ENCODE measurements at places on chromosomes 4 and X.

DNA sequence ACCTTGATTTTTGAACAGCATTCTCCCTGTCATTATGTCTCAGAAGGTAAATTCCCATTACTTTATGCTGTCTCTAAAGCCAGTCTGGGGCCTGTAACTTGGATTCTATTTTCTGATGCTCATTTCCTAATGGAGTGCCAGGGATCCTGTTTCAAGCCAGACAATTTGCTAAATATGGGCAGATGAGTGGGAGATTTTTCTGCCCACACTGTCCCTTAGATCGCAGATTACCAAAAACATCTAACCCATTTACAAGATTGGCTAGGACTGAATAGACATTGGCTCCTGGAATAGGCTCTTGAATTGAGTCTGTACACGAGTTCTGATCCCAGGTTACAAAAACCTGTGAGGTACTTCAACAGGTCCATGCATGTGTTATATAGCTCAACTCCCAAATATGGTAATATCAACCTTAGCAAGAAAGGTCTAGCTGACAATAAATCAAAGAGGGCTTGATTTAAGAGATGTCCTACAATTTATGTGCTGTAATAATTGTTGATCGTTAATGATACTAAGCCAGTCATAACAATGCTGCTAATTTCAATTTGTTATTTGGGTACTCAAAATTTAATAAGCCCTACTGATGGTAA, 5.7 kb downstream of the GPC3 start:
- no peak for DNase-seq
- H3K27me3 ChIP-seq = no peaks in the 10 kb centered on the region
- no peaks in the 10 kb centered on the region for H3K36me3 ChIP-seq
- H3K27ac ChIP-seq = no peak overlapping the region

DNA sequence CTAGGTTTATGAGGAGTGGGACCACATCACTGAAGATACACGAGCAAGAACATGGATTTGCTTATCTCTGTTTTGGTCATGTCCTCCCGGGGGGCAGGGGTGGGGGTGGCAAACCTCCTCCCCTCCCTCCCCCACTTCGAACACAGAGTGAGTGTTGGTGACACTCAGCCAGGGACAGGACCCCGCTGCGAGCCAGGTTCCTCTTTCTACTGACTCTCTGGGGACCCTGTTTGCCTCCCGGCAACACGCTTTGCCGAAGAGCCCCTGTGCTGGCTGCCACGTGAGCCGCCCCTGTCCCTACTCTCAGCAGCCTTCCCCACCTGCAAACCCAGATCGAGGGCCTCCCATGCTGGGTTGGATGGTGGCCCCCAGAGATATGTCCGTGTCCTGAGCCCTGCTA, 34.7 kb downstream of the P2RY8 start:
- H3K36me3 ChIP-seq = no peaks in the 10 kb centered on the region
- H3K4me1 ChIP-seq = no peaks in the 10 kb centered on the region
- DNase-seq = peak; percentile 72
- H3K27me3 ChIP-seq = no peaks in the 10 kb centered on the region
- H3K27ac ChIP-seq = no peak overlapping the region
- H3K4me3 ChIP-seq = no peak overlapping the region

DNA sequence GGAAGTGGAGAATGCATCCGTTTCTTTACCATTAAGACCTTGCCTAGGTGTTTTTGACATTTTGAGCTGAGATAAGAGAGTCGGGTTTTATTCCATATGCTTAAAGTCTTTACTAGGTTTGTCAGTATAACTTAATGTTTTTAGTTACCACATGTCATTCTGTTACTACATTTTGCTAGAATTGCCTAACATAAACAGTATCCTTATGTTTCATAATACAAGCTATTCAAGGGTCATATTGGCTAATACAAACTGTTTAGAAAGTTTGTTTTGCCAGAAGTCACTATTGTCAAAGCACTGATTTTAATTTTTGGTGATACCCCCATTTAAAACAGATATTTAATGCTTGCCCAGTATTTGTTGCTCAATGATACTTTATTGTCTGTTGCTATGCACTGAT, 427.7 kb upstream of the MAGEB2 start:
- no peaks in the 10 kb centered on the region for H3K4me1 ChIP-seq
- no peak overlapping the region for H3K27ac ChIP-seq
- H3K4me3 ChIP-seq = no peak overlapping the region
- H3K27me3 ChIP-seq = no peaks in the 10 kb centered on the region
- DNase-seq = no peak
- no peaks in the 10 kb centered on the region for H3K36me3 ChIP-seq

DNA sequence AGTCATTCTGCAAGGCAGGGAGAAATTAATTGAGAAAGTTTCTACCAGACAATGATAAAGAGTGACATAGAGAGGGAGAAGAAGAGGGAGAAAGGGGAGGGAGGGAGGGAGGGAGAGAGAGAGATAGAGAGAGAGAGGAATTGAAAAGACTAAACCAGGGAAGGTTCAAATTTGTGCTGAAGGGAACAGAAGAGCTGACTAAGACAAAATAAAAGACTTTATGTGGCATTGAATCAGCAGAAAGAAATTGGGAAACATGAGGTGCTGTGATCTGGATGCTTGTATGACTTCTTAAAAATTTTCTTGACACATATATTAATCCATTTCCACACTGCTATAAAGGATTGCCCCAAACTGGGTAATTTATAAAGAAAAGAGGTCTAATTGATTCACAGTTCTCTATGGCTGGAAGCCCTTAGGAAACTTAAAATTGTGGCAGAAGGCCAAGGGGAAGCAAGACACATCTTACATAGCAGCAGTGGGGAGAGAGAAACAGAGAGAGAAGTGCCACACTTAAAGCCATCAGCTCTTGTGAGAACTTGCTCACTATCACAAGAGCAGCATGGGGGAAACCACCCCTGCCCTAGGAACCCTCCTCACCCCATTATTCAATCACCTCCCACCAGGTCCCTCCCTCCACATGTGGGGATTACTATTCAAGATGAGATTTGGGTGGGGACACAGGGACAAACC, 13.5 kb upstream of the CXCL6 start:
- no peaks in the 10 kb centered on the region for H3K27me3 ChIP-seq
- H3K27ac ChIP-seq = no peak overlapping the region
- no peaks in the 10 kb centered on the region for H3K4me1 ChIP-seq
- DNase-seq = no peak
- H3K4me3 ChIP-seq = no peak overlapping the region

DNA sequence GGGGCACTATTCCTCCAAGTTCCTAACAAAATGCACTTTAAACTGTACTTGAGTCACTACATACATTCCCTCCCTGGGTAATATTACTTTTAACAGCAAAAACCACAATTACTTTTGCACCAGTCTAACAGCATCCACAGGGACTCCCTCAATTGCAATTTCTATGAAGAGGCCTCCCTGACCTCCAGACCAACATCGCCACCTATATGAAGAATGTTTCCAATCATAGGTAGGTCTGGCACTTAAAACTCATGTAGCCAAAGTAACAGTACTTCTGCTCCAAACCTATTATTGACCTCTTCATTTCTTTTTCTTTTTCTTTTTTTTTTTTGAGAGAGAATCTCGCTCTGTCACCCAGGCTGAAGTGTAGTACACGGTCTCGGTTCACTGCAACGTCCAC, 15.6 kb downstream of the NR3C2 start:
- H3K4me1 ChIP-seq = no peaks in the 10 kb centered on the region
- no peak overlapping the region for H3K4me3 ChIP-seq
- H3K27ac ChIP-seq = no peak overlapping the region
- no peaks in the 10 kb centered on the region for H3K27me3 ChIP-seq
- no peak for DNase-seq

- H3K27ac ChIP-seq = no peak overlapping the region
- H3K27me3 ChIP-seq = no peaks in the 10 kb centered on the region
- no peak overlapping the region for H3K4me3 ChIP-seq
Observed at GRCh38 chr4:74659576-74660411, 134.5 kb downstream of the BTC start.

- H3K4me1 ChIP-seq = no peaks in the 10 kb centered on the region
- no peak for DNase-seq
- H3K27me3 ChIP-seq = no peaks in the 10 kb centered on the region
- no peaks in the 10 kb centered on the region for H3K36me3 ChIP-seq
- H3K4me3 ChIP-seq = no peak overlapping the region
- H3K27ac ChIP-seq = no peak overlapping the region
Observed at GRCh38 chr4:120692964-120693363, 229.6 kb downstream of the PRDM5 start.

GRCh38 chrX:84160736-84161135, 27.3 kb downstream of the RPS6KA6 start:
- no peak for DNase-seq
- no peak overlapping the region for H3K4me3 ChIP-seq
- H3K27ac ChIP-seq = no peak overlapping the region
- peaks cover 4% of the 10 kb centered on the region for H3K36me3 ChIP-seq

- no peak overlapping the region for H3K4me3 ChIP-seq
- H3K4me1 ChIP-seq = no peaks in the 10 kb centered on the region
- H3K27me3 ChIP-seq = no peaks in the 10 kb centered on the region
- peak; percentile 40 for DNase-seq
Observed at GRCh38 chr4:7165874-7166201, 26.5 kb upstream of the SORCS2 start.

- peaks cover 20% of the 10 kb centered on the region for H3K36me3 ChIP-seq
- H3K27me3 ChIP-seq = no peaks in the 10 kb centered on the region
- H3K4me3 ChIP-seq = no peak overlapping the region
- DNase-seq = no peak
Observed at GRCh38 chr4:76736414-76736813, 161.5 kb downstream of the SOWAHB start.
